NCI-H2107 (cell line): ENCODE measurements at places on chromosomes 6 and 20.

DNA sequence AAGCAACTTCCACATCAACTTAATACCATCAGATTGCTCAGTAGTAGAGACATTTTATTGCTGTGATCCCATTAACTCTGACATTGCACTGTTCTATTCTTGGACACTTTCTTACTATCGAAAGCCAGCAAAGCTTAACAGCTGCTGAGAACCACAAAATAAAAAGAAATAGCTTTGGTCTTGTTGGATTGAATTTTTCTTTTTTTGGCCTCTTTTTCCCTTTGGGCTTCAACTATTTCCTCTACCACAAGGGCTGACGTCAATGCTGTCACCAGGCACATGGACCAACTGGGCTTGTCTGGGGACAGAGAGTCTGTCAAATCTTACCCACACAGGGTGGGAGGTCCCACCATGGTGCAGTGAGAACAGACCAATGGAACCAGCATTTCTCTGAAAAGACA lies 63.4 kb upstream of the ENPP5 start:
- DNase-seq = no peak

- no peak for DNase-seq
These were observed 93.3 kb downstream of the KCNQ5 start for GRCh38 chr6:72715119-72715518.

- no peak for DNase-seq
These were observed 52.9 kb downstream of the STK4 start for GRCh38 chr20:45019027-45019761.

- DNase-seq = no peak
These were observed 38.0 kb upstream of the MYLIP start for GRCh38 chr6:16090920-16091319.

DNA sequence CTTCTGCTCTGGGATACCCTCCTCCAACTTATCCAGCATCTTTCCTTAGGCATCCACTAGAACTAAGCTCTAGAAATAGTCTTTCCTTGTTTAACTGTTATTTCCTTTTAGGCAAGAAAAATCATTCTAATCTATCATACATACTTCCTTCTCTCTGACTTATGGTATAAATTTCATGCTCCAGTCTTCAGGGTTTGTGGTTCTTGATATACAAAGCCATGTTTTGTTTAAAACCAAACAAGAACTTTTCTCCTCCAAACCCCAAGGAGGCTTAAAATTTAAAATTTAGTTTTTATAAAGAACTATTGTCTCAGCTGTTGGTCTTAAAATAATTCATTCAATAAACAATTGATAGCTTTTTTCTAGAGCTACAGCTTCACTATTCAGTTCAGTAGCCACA lies 77.2 kb downstream of the CD164 start:
- no peak for DNase-seq

- DNase-seq = no peak
These were observed 143.6 kb upstream of the TNFAIP3 start for GRCh38 chr6:137723273-137724017.

DNA sequence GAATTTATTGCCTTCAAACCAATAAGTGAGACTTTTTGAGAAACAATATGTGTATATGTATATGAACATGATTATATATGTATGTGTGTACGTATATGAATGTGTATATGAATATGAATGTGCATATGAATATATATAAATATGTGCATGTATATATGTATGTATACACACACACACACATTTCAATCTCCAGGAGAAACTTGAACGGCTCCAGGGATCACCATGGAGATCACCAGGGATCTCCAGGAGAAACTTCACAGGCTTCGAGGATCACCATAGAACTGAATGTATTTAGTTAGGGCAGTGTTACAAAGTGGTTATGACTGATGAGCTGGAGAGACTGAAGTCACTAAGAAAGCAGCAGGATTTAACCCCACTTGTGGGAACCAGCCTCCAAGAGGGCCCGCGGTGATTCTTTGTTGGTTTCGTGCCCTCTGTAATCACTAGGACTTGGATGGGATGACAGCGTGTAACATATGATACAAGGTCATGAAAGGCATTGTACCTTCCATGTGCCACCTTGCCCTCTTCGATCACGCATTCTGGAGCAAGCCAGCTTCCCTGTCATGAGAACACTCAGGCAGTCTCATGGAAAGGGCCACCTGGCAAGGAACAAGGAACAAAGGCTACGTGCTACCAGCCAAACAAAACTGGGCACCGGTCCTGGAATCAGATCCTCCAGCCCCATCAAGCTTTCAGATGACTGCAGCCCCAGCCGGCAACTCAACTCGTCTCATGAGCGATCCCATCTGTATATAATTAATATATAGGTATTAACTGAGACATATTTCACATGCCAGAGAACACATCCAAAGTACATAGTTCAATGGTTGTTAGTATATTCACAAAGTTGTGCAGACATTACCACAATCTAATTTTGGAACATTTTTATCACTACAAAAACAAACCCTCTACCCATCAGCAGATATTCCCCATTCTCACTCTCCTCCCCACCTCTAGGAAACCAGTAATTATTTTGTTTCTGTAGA lies 8.6 kb downstream of the FAM50B start:
- no peak for DNase-seq

DNA sequence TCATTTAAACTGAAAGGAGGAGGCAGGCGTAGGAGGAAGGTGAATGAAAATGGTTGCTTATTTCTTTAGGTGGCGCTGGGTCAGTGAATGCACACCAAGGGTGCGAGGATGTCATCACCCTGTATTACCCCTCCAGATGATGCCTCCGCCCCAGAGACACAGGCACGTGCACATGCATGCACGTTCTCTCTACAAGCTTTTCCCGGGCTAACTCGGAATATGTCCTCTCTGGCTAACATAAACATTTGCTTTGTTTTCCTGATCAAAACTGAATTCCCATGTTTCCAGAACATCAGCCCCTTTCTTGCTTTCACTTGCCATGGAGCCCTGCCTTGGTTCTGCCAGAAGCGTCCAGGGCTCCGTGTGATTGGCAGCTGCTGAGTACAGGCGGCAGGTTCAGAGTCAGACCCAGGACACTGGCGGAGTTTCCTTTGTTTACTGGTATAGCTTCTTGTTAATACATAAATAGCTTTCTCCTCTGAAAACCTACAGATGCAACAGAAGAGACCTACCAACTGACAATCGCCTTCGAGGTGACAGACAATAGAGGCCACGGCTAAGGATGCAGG lies 131.2 kb upstream of the RPS6KA2 start:
- no peak for DNase-seq

- DNase-seq = no peak
These were observed 30.7 kb upstream of the NT5E start for GRCh38 chr6:85419046-85419759.

- no peak for DNase-seq
These were observed 63.9 kb downstream of the MTHFD1L start for GRCh38 chr6:150929416-150929815.

DNA sequence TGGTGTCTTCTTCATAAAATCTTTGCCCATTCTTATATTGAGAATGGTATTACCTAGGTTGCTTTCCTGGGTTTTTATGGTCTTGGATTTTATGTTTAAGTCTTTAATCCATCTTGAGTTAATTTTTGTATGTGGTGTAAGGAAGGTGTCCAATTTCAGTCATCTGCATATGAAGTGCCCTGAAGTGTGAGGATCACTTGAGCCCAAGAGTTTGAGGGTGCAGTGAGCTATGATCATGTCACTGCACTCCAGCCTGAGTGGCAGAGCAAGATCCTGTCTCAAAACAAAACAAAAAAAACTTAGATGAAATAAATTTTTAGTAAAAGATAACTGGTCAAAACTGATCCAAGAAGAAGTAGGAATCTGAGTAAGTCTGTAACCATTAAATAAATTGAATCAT lies 215.4 kb downstream of the TBC1D7 start:
- no peak for DNase-seq

- no peak for DNase-seq
These were observed 174.7 kb downstream of the BACH2 start for GRCh38 chr6:90121982-90122381.

DNA sequence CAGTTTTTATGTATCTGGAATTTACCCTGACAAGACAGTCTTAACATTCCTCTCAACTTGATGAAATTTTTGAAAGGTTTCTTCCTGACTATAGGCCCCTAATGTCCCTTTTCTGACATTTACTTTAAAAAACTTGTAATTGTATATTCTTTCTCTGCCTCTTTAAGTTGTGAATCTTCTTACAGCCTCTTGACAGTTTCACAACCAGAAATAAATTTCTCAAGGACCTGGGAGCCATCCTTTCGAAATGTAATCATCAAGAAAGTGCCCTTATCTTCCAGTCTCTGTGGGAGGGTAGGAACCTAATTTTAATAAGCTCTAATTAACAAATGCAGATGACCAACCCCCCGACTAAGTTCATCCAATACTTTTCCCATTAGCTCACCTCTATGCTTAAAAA lies 403.6 kb upstream of the GJE1 start:
- DNase-seq = no peak

DNA sequence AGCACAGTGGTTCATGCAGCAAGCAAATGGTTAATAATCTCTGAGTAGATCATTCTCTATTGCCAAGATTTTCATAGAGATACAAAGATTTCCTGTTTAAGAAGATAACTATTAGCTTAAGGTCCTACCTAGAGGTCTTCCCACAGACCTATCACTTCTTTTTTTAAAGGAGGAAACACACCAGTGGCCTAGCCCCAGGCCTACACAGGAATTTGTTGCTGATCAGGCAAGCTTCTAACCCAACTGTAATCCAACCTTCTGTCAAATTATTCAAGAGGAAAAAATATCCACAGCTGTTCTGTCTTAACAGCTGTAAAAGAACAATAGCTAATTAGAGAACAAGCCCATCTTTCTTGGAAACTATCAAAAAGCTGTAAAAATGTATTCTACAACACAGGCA lies 332.8 kb downstream of the BTBD9 start:
- DNase-seq = no peak

DNA sequence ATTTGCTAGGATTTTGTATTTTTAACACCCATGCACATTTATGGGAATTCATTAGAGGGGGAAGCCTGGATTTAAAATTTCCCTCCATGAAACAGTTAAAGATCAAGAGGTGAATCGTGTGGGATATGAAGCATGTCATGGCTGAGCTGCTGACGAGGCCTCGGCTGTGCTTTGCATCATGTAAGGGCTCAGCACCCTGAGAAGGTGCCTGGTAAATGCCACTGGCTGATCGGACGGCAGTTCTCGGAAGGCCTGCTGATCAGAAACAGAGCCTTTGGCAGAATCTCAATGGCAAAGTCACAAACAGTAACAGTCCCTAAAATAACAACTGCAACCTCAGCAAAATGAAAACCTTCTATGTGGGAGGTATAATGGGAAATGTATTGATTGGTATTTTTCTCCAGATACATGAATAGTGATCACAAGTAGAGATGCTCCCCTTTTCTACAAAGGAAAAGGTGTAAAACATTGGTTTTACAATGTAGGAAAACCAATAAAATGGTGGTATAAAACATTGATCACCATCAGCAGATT lies 53.0 kb upstream of the FUCA2 start:
- DNase-seq = no peak

- DNase-seq = no peak
These were observed 13.6 kb upstream of the HLA-DQB1 start for GRCh38 chr6:32680055-32680454.

- no peak for DNase-seq
These were observed 211.2 kb downstream of the TFAP2A start for GRCh38 chr6:10203651-10204050.

DNA sequence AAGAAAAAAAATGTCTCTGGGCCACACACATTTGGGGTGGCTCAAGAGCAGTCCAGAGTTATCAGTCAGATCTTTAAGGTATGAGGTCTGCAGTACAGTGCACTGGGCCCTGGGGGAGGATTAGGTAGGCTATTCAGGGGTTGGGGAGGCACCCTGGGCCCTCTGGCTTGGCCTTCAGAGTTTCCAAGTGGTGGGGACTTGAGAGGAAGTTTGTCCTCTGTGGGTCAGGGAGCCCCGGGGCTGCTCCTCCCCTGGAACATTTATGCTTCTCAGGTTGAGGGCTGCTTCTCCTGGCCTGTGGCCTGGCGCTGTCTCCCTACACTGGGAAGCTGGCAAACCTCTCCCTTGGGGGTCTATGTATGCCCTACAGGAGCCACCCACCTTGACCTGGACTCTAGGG lies 46.0 kb downstream of the PTK7 start:
- DNase-seq = no peak

GRCh38 chr6:158157064-158157764 lies 10.8 kb downstream of the SERAC1 start:
- DNase-seq = no peak

DNA sequence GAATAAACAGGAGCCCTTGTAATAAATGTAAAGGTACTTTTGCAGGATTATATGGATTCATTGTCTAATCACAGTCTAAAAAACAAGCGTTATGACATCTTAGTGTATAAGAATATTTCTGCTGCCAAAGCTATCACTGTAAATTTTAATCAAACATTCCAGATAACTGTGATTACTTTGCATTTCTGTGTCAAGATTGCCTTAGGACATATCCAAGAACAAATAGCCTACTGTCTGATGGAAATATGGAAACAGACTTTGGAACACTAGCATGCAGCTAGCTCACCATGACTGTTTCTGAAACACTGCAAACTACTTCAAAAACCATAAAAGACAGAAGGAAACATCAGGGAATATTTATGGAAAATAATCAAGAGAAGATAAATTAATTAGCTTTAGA lies 248.7 kb upstream of the ASCC3 start:
- DNase-seq = no peak

GRCh38 chr20:34559311-34560140 lies 1.0 kb downstream of the MAP1LC3A start:
- no peak for DNase-seq

- DNase-seq = no peak
These were observed 331.9 kb upstream of the JARID2 start for GRCh38 chr6:14913931-14914330.

GRCh38 chr20:9330151-9330550 lies 184.2 kb upstream of the LAMP5 start:
- no peak for DNase-seq

- DNase-seq = no peak
These were observed 6.2 kb upstream of the DDX43 start for GRCh38 chr6:73388433-73388799.

- no peak for DNase-seq
These were observed 31.2 kb downstream of the SNAI1 start for GRCh38 chr20:50013976-50014375.

- DNase-seq = no peak
These were observed 35.3 kb downstream of the TAF4 start for GRCh38 chr20:62030357-62030756.
